ENCODE measurements at places on chromosomes 6 and 20.
A peak's percentile ranks its signal among the peaks of the same experiment; 100 is the strongest.

DNA sequence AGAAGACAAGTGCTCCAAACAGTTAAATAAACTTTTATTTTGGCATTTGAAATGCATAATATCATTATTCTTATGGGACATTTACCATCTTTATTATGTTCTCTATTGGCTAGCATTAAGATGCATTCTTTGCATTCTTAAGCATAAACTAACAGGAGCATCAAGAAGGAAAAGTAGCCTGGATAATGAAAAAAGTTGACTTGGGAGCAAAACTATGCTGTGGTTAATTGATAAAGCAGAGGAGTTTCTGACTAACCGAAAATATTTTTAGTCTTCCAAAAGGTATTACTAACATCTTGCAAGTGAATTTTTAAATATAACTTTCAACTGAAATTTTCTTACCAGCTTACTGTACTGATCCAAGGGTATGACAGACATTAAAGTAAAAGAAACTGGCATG, 140.3 kb downstream of the FLRT3 start:
- no peak for DNase-seq

- no peak for DNase-seq
Measured at GRCh38 chr6:91088515-91088914, 501.6 kb upstream of the MAP3K7 start.

DNA sequence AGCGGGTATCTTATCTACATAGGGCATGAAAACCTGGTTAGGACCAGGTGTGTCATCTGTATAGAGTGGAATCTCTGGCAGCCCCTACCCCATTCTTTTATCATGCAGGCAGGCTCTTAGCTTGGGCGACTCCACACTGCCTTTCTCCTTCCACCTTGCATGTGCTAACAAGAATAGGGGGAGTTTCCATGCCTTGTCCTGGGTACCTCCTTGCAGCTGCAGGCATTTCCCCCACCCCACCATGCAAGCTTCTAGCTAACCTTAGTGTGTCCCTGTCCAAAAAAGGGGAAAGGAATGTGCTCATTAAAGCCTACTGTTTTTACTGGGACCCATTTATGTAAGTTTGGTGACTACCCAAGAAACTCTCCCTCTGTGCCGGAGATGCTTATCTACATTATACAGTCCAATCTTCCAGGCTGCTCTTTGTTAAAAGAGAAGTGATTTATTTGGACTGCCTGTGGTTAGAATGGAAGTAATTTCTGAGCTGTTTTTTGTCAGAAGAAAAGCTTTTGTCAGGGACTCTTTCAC, 10.5 kb upstream of the CEP43 start:
- no peak for DNase-seq

GRCh38 chr6:30640481-30640880, 6.5 kb upstream of the C6orf136 start:
- DNase-seq = no peak

- DNase-seq = no peak
Measured at GRCh38 chr6:51302431-51302830, 483.8 kb downstream of the TFAP2B start.

DNA sequence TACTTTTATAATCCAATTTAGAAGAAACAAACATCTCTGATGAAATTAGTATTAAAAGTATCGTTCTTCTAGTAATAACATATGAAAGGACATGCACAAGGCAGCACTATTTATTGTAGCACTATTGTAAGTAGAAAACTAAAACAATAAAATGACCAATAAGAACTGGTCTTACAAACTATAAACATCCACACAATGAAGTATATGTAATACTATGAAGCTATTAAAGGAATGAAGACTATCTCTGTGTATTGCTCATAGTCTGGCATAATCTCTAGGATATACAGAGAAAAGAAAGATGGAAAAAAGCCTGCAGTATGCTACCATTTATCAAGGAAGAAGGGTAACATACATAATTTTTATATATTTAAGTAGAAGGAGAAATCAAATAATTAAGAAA, 16.7 kb downstream of the LCA5 start:
- DNase-seq = no peak

- no peak for DNase-seq
Measured at GRCh38 chr6:89862273-89862672, 32.0 kb upstream of the GJA10 start.

DNA sequence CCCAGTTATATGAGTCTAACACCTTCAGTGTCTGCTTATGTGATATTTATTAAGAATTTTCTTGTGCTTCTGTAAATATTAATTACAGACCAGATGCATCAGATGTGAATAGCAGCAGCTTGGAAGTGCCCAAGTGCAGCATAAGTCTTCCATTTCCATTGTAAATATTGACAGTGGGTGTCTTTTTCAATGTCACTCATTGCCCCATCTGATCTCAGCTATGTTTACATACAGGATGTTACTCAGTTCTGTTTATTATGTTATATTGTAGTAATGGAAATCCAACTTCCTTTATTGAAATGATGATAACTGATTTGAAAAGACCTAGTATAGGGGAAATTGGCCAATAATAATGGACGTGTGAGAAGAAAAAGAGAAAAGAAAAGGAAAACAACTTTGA, 296.7 kb downstream of the SAMD5 start:
- no peak for DNase-seq

- no peak for DNase-seq
Measured at GRCh38 chr6:156804402-156804801, 27.2 kb downstream of the ARID1B start.

- DNase-seq = no peak
Measured at GRCh38 chr6:11538052-11538818, 686 bp downstream of the TMEM170B start.

- DNase-seq = no peak
Measured at GRCh38 chr6:122718616-122719015, 60.9 kb upstream of the FABP7 start.

GRCh38 chr6:170142559-170142958, 148.3 kb downstream of the DLL1 start:
- no peak for DNase-seq

- DNase-seq = no peak
Measured at GRCh38 chr6:106510090-106510970, 119.0 kb downstream of the RTN4IP1 start.

DNA sequence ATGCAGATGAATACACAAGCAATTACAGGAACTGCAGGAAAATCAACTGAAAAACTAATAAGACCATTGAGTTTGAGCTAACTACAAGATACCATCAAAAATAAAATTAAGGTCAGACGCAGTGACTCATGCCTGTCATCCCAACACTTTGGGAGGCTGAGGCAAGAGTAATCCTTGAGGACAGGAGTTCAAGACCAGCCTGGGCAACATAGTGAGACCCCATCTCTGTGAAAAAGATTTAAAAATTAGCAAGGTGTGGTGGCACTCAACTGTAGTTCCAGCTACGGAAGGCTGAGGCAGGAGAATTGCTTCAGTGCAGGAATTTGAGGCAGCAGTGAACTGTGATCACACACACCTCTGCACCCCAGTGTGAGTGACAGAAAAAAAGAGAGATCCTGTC, 419.9 kb upstream of the SOX4 start:
- no peak for DNase-seq

DNA sequence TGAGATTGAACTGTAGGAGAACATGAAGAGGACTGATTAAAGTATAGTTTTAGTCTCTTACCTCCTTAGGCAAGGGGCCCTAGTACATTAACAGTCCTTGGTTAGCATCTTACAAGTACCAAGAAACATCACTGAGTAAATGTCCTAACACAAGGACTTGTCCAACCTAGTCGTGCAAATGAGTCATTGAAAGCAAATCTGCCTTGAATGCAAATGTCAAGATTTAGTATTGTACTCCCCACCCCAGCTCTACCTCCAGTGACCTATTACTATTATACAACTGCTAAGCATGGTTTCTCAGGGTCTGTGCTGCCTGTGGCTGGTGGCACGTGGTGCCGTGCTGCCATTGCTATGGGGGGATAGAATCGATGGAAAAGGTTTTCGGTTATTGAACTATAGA, 138.4 kb downstream of the PLCB4 start:
- DNase-seq = no peak

DNA sequence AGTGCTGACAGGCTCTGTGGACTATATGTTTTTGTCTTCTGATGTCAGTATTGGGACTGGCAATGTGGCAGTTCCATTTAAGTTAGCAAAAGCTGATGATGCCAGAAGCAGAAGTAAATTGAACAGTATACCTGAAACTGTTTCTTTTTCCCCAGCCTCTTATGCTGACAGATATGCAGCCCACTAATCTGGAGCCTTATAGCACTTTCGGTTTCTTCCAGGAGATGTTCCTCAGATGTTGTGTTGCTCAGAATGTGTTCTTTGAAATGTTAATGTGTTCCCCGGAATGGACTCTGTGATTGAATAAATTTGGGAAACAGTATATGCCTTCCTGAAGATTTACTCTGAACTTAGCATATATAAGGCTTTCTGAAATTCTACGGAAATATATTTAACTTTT, 80.7 kb upstream of the MRAP2 start:
- DNase-seq = no peak

DNA sequence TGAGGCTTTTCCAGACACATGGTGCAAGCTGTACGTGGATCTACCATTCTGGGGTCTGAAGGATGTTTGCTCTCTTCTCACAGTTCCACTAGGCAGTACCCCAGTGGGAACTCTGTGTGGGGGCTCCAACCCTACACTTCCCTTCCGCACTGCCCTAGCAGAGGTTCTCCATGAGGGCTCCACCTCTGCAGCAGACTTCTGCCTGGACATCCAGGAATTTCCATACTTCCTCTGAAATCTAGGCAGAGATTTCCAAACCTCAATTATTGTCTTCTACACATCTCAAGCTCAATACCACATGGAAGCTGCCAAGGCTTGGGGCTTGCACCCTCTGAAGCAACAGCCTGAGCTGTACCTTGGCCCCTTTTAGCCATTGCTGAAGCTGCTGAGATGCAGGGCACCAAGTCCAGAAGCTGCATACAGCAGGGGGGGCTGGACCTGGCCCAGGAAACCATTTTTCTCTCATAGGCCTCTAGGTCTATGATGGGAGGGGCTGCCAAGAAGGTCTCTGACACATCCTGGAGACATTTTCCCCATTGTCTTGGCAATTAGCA, 11.6 kb downstream of the PDSS2 start:
- DNase-seq = no peak

GRCh38 chr20:1275919-1276318, 9.8 kb downstream of the SNPH start:
- DNase-seq = no peak

DNA sequence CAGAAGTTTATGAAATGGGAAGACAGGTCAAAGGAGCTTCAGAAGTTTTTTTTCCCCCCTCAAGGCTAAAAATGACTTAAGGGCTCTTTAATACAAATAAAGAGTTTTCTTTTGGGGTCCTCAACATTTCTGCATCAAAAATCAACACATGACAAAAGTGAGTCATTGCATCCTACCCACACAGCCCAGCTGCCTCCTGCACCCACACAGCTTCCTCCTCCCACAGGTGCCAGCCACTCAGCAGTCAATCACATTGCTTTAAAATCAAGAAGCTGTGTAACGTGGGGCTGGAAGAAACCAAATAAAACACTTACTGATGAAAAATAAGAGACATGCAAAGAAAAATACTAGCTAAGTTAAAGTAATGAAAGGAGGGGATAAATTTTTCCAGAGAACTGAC, 68.5 kb downstream of the MAP3K5 start:
- DNase-seq = no peak

DNA sequence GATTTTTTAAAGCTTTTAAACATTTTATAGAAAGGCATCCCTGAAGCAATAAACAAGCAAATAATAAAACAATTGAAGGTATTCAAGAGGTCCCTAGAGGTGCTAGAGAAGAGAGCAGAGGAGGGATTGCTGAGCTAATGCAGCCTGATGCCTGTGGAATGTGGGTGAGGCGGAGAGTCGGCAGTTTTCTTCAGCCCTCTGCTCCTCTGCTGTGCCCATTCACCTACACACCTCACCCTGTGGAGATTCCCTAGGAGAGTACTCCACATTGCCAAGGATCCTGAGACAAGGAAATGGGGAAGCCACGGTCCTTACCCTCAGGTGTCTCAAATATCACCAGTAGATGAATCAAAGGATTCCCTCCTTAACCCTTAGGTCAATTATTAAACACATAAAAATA, 199.8 kb upstream of the POU3F2 start:
- DNase-seq = no peak

DNA sequence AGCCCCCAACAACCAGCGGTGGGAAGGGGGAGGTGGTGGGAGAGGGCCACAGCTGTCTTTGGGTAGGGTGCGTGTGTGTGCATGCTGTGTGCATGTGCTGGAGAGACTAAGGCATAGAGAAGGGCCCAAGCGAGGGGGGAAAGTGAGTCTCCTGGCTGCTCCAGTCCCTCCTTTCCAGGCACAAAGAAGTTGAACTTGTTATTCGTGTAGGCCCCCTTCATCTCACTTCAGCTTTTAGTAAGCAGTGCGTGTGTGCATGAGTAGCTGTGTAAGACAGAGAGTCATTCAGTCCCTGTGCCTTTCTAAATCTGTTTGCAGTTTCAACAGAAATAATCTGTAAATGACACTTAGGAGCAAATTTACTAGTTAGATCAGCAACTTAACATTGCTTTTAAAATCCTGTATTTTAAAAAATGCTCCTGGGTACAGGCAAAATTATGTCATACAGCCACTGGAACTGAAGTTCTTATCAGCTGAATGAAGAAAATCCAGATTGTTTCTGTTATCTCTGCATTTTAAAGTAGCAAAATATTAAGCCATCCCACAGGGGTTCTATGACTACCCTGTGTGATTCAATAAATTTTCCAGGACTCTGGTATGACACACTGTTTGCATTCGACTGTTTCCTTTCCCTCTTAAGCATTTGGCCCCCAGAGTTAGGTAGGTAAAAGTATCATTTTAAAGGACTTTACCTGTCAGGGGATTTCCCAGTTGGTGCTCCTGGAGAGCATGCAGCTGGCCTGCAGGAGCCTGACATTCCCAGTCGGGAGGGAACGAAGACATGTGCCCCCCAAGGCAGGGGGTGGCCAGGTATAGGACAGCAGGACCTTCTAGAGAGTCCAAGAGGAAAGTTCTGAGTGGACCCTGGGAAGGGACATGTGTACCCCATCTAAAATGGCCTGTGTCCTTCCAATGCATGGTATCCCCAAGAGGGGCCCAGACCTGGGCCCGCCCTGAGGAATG, 39.0 kb downstream of the MTRES1 start:
- no peak for DNase-seq

GRCh38 chr6:149628875-149629510, 19.5 kb downstream of the KATNA1 start:
- no peak for DNase-seq

DNA sequence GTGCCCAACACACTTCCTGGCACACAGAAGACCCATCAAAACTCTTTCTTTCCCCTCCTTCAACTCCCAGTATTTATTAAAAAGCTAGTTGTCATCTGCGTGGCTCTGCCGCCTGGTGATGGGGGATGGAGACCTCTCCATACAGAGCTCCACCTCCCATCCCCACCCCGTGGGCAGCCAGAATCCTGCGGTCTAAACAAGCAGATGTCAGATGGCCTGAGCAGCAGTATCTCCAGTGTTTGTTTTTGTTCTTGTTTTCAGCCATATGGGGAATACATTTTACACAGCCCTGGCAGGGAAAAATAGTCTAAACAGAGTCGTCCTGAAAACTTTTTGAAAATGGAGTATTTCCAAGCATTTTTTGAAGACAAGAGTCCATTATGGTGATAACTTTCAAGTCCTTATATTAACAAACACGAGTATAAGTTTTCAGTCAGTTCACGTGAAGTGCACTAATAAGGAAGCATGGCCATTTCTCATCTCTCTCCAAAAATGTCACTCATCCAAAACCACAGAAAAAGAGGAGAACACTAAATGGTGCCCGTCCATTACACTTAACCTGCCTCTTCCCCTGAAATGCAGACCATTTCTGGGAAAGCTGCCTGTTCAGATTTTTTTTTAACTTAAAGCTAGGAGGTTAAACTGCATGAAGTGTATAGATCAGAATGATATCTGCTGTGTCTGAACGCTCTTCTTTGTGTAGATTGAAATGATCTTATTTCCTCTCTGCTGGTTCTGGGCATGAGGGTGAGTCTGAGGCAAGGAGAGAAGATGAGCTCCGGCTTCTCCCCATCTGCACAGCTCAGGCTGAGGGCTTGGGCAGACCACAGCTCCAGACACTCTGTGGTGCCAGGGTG, 91.0 kb downstream of the TCP11 start:
- DNase-seq = peak; percentile 57

Data from C1 segment of cervical spinal cord (tissue), 14 donors.